Immature natural killer cell (primary cell): ENCODE measurements at places on chromosomes 13 and 19. TPM values are rescaled to one million over a fixed set of nuclear protein-coding genes. Genes with fewer than 3 reads are reported as not detected.
A peak's percentile ranks its signal among the peaks of the same experiment; 100 is the strongest.

- DNase-seq = no peak
Observed at GRCh38 chr19:45542234-45542668, 35.0 kb downstream of the VASP start.

GRCh38 chr13:53090461-53090860 is 61.8 kb downstream of the OLFM4 start:
- DNase-seq = no peak

The ITGBL1 gene
- polyA plus RNA-seq = not detected

DNA sequence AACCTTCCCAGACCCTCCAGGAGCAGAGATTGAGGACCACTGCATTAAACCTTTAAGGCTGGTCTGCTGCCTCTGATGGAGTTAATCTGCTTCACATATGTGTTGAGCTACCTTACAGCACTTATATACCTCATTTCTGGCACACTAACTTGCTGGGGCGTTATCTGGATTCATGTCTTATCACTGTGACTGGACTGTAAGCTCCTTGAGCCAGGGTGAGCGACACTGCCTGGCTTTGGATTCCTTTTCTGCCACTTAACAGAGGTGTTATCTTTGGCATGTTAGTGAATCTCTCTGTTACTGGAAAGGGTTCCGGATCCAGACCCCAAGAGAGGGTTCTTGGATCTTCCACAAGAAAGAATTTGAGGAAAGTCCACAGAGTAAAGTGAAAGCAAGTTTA is 69.8 kb upstream of the RGCC start:
- no peak for DNase-seq

- peak; percentile 83 for DNase-seq
Observed at GRCh38 chr19:15222738-15223648, 9.3 kb downstream of the EPHX3 start.
